ENCODE measurements at places on chromosomes 3 and 15. TPM values are rescaled to one million over a fixed set of nuclear protein-coding genes. Genes with fewer than 3 reads are reported as not detected.

- no peak overlapping the region for H3K4me3 ChIP-seq
- H3K27me3 ChIP-seq, result peaks cover 10% of the 10 kb centered on the region
- H3K36me3 ChIP-seq, result no peaks in the 10 kb centered on the region
- no peak for DNase-seq
- no peak overlapping the region for H3K27ac ChIP-seq
- peaks cover 5% of the 10 kb centered on the region for H3K4me1 ChIP-seq
Measured at GRCh38 chr15:90165659-90166489, 35.3 kb upstream of the SEMA4B start.

- H3K27me3 ChIP-seq, result no peaks in the 10 kb centered on the region
- H3K4me1 ChIP-seq, result no peaks in the 10 kb centered on the region
- no peaks in the 10 kb centered on the region for H3K36me3 ChIP-seq
- H3K4me3 ChIP-seq, result no peak overlapping the region
Measured at GRCh38 chr3:40546816-40547215, 22.1 kb downstream of the ZNF621 start.

DNA sequence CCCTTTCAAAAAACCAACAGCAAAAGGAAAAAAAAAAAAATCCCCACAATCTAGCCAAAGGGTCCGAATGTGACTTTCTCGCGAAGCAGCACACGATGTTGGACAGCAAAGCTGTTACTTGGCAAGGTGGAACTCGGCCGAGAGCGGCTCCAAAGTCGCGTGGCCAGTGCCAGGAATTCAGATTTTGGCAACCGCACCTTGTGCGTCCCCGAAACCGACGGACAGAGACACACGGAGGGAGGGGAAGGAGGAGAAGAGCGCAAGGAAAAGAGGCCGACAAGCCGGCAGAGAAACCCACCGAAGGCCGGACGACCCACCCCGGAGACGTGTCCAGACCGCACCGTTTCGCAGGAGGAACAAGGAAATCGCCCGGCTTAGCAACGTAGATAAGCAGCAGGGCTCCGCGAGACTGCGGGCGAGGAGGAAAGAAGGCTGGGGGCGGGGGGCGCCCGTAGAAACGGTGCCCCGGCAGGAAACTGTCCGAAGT, 517.3 kb downstream of the MECOM start:
- peaks cover 23% of the 10 kb centered on the region for H3K4me1 ChIP-seq
- H3K27ac ChIP-seq, result no peak overlapping the region
- H3K4me3 ChIP-seq, result peak overlapping the region; percentile 46

GRCh38 chr3:120177151-120177550, 82.9 kb upstream of the GSK3B start:
- no peak overlapping the region for H3K4me3 ChIP-seq
- peaks cover 4% of the 10 kb centered on the region for H3K27me3 ChIP-seq
- H3K27ac ChIP-seq, result no peak overlapping the region
- no peaks in the 10 kb centered on the region for H3K4me1 ChIP-seq
- H3K36me3 ChIP-seq, result no peaks in the 10 kb centered on the region

DNA sequence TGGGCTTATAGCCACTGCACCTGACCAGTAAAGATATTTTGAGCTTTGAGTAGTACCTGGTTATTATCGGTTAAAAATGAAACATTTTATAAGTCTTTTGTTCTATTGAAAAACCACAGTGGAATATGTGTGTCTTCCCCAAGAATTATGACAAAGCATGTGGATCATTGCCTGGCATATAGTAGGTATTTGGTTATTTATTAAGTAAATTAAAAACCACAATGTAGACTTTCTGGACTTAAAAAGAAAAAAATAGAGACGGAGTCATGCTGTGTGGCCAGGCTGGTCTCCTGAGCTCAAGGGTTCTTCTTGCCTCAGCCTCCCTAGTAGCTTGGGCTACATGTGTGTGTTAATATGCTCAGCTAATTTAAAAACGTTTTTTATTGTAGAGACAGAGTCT, 43.5 kb downstream of the UBE2E2 start:
- H3K27ac ChIP-seq, result no peak overlapping the region
- H3K27me3 ChIP-seq, result no peaks in the 10 kb centered on the region
- no peak overlapping the region for H3K4me3 ChIP-seq
- no peaks in the 10 kb centered on the region for H3K36me3 ChIP-seq
- H3K4me1 ChIP-seq, result peaks cover 5% of the 10 kb centered on the region
- no peak for DNase-seq

DNA sequence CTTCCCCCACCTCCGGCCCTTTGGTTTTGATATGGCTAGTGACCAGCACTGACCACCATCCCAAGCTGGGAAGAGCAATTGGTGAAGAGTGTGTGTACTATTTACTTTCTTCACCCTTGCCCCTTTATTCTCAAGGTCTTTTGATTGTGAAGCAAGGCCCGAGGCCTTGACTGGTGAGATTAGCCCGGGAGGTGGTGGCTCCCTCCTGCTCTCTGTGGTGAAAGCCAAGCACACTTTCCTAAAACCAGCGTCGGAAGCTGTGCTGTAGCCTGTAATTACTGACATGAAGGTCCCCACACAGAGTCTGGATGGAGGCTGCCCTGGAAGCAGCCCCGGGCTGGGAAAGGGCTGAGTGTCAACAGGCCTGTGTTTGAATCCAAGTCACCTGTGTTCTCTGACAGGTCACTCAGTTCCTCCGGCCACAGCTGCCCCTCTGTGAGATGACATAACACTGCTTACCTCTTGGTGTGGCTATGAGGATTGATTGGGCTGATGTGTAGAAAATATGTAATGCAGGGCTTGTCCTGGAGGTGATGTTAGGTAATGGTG, 60.5 kb upstream of the PRR23C start:
- peaks cover 2% of the 10 kb centered on the region for H3K27me3 ChIP-seq
- no peak overlapping the region for H3K27ac ChIP-seq
- no peak for DNase-seq
- H3K36me3 ChIP-seq, result no peaks in the 10 kb centered on the region

DNA sequence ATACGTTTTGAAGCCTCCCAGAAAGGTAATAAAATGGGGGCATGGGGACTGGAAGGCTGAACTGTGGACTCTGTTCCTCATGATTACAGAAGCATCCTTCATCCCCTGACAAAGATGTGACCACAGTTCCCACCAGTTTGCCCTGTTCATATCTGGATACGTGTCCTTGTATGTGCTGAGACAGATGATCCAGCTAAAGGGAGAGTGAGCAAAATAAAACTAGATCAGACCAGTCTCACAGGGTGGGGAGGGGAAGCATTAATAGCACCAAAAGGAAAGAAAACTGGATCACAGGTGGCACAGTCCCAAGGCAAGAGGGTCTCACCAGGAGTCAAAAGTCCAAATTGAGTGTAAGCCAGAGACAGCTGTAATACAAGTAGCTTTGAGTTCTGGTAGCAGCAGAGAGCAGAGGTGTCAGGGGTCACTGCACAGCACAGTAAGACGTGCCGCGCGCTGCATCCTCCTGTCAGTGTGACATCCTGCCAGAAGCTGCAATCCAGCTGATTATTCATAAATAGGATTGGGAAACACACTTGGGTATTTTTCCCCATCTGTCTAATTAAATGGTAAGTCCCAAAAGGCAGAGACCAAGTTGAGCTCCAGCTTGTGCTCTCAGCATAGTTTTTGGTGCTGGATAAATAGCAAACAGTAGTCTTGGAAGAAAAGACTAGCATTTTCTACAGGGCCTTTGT, 560.0 kb upstream of the CFAP20DC start:
- peaks cover 2% of the 10 kb centered on the region for H3K27me3 ChIP-seq
- H3K27ac ChIP-seq, result no peak overlapping the region
- no peak for DNase-seq
- no peak overlapping the region for H3K4me3 ChIP-seq

GRCh38 chr3:139281522-139282196, 62.2 kb upstream of the MRPS22 start:
- peaks cover 7% of the 10 kb centered on the region for H3K4me1 ChIP-seq
- H3K27ac ChIP-seq, result no peak overlapping the region
- H3K36me3 ChIP-seq, result no peaks in the 10 kb centered on the region
- DNase-seq, result no peak
- H3K4me3 ChIP-seq, result no peak overlapping the region

DNA sequence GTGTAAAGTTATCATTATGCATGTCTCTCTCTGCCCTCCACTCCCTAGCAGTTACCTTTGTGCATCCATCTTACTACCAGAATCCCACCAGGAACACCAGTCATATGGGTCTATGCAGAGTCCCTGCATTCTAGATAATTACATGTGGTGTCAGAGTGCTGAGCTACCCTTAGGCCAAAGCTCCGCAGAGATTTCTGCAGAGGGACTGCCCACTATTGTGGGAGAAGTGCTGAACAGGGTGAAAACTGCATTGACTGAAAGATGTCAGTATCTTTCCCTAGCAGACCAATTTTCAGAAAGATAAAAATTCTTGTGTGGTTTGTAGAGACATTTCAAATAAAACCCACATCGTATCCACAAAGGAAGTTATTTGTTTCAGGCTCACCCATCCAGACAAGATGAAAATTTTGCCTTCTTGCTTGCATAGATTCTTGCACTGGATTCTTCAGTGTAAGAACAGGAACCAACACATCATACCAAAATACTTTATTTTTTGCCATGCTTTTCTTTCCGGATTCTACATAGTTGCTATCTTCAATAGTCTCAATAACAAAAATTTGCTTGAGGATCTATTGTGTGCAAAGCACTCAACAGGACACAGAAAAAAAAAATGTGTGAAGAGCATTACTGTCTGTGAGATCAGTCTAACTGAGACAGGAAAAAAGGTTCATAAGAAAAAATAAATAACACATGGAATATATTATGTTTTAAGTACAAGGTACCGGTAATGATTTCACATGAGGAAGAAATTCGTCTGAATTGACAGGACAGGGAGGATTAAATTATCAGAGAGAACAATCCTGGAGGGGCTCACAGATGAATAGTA, 32.0 kb upstream of the CCDC80 start:
- peaks cover 12% of the 10 kb centered on the region for H3K36me3 ChIP-seq
- H3K4me3 ChIP-seq, result peak overlapping the region; percentile 51
- peaks cover 80% of the 10 kb centered on the region for H3K4me1 ChIP-seq
- H3K27ac ChIP-seq, result peak overlapping the region; percentile 91
- peak; percentile 35 for DNase-seq

DNA sequence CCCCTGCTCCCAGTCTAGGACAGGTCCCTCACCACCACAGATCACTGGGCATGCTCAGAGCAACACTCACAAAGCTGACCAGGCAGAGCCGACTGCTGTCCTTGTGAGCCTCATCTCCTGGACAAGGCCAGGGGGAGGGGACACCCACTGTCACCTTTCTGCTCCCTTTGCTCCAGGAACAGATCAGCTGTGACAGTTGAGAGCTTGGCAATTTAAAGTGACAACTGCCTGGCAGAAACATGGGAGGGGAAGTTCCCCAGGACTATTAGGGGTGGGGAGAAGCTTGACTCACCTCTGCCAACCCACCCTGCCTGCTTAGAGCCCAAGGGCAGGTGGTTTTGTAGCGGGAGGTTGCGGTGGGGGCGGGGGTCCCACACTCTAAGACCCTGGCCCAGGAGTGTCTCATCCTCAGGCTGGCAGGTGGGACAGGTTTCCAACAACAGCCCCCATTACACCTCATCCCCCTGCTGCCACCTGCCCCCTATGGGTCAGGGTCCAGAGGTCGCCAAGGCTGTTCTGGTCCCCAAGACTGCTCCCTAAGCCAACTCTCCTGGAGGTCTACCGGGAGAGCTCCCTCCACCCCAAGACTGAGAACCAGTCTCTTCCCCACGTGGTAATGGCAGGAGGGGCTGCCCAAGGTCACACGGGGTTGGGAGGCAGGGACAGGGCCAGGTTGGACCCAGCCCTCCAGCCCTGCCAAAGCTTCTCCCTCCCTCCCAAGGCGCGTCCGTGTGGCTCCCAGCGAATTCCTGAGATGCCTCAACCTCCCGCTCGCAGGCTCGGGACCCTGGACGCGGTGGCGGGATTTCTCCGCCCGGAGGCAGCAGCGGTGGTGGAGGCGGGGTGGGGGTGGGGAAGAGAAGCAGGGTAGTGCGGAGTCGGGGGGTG, 80.4 kb downstream of the IQSEC1 start:
- H3K4me3 ChIP-seq, result peak overlapping the region; percentile 20
- H3K4me1 ChIP-seq, result peaks cover 24% of the 10 kb centered on the region
- H3K36me3 ChIP-seq, result peaks cover 17% of the 10 kb centered on the region
- DNase-seq, result no peak
- H3K27me3 ChIP-seq, result no peaks in the 10 kb centered on the region
- H3K27ac ChIP-seq, result no peak overlapping the region

- no peak for DNase-seq
- no peak overlapping the region for H3K27ac ChIP-seq
- H3K36me3 ChIP-seq, result no peaks in the 10 kb centered on the region
- no peak overlapping the region for H3K4me3 ChIP-seq
- H3K4me1 ChIP-seq, result no peaks in the 10 kb centered on the region
Measured at GRCh38 chr3:7423036-7423435, 562.1 kb downstream of the GRM7 start.

GRCh38 chr3:134545818-134546217, 60.0 kb downstream of the CEP63 start:
- H3K36me3 ChIP-seq, result peaks cover 39% of the 10 kb centered on the region
- DNase-seq, result no peak
- no peaks in the 10 kb centered on the region for H3K27me3 ChIP-seq
- peaks cover 16% of the 10 kb centered on the region for H3K4me1 ChIP-seq
- no peak overlapping the region for H3K4me3 ChIP-seq
- no peak overlapping the region for H3K27ac ChIP-seq

GRCh38 chr3:142029052-142029642, 120.2 kb downstream of the TFDP2 start:
- peaks cover 4% of the 10 kb centered on the region for H3K36me3 ChIP-seq
- DNase-seq, result no peak
- no peaks in the 10 kb centered on the region for H3K27me3 ChIP-seq

GRCh38 chr3:13577181-13578121, 28.5 kb downstream of the FBLN2 start:
- H3K36me3 ChIP-seq, result no peaks in the 10 kb centered on the region
- H3K27me3 ChIP-seq, result no peaks in the 10 kb centered on the region
- DNase-seq, result no peak

DNA sequence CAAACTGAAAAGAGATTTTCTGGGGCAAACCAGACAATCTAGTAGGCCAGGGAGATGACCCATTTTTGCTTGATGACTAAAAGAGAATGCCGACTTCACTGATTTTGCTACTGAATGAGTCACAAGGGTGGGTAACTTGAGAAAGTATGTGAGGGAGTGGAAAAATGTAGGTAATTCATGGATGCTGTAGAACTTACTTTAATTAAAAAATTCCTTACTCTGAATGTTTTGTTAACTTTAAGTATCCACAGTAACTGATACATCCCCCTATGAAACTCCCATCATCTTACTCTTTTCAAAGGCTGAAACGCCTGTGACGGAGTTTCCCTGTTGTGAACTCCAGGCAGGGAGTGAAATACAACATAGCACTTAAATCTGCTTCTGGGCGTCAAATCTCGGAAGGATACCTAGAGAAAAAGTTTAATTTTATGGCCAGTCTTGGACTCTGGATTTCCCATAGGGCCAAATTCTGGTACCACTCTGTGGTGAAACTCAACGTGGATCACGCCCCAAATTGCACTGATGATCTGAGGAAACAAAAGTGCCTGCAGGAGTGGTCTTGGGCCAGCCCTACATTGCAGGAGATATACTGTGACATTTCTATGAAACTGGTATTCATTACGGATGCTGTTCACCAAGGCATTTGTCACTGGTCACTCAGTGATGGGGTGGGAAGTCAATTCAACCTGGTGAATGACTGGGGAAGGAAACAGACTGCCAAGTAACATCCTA, 24.0 kb downstream of the GOLIM4 start:
- H3K27me3 ChIP-seq, result no peaks in the 10 kb centered on the region
- H3K4me3 ChIP-seq, result no peak overlapping the region

- H3K27ac ChIP-seq, result no peak overlapping the region
- H3K36me3 ChIP-seq, result no peaks in the 10 kb centered on the region
- peaks cover 33% of the 10 kb centered on the region for H3K4me1 ChIP-seq
- H3K27me3 ChIP-seq, result peaks cover 82% of the 10 kb centered on the region
- DNase-seq, result no peak
Measured at GRCh38 chr3:138938056-138938876, 8.7 kb downstream of the FOXL2 start.

The C3orf20 gene
- total RNA-seq, result 0.10 TPM

The TATDN2 gene
- total RNA-seq, result 57.0 TPM

The GOLGA6L24 gene
- not detected for total RNA-seq

The ITPKA gene
- total RNA-seq, result 0.29 TPM

The DUOX2 gene
- total RNA-seq, result not detected

Measured in activated CD8-positive, alpha-beta T cell treated with anti-CD3 and anti-CD28 coated beads, Interleukin-2, amount 10 ng/mL, durations not matched to agents 7 days and 5 days (primary cell).